ENCODE measurements at places on chromosomes 2 and 18. TPM values are rescaled to one million over a fixed set of nuclear protein-coding genes. Genes with fewer than 3 reads are reported as not detected.

The C2orf78 gene
- not detected for total RNA-seq

The GAREM1 gene
- total RNA-seq, result 35.9 TPM

The NEU4 gene
- total RNA-seq, result 1.6 TPM

The FEV gene
- not detected for total RNA-seq

The MAB21L4 gene
- total RNA-seq, result not detected

Measured in frontal cortex (tissue), 4 donors.